ENCODE measurements at places on chromosomes 11 and 22.
A peak's percentile ranks its signal among the peaks of the same experiment; 100 is the strongest.

- peak; percentile 87 for DNase-seq
Measured at GRCh38 chr22:37198258-37199102, 10.4 kb upstream of the C1QTNF6 start.

DNA sequence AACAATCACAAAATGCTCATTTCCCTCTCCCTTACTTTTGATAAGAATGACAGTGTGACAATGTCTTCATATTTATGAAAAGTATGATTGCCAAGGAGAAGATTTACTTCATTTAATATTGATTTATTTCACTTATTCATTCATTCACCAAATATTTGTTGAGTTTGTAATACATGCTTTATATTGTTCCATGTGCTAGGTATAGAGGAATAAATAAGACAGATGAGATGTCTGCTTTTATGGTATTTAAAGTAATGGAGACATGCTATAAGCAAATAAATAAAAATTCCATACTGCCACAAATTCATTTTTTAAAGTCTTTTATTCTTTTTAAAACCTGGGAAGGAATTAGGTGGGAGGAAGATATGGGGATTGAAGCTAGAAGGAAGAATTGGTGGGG is 289.4 kb downstream of the GUCY1A2 start:
- no peak for DNase-seq

DNA sequence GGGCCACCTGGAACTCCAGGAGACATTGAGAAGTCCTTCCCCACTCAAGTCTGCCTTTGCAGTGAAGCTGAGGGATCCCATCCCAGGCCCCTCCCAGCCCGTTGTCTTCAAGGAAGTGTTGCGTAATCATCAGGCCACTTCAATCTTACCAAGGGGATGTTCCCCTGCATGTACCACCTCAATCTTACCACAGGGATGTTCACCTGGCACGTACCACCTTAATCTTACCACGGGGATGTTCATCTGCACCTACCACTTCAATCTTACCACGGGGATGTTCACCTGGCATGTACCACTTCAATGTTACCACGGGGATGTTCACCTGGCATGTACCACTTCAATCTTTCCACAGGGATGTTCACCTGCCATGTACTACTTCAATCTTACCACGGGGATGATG is 108.0 kb upstream of the SYN3 start:
- DNase-seq: no peak

DNA sequence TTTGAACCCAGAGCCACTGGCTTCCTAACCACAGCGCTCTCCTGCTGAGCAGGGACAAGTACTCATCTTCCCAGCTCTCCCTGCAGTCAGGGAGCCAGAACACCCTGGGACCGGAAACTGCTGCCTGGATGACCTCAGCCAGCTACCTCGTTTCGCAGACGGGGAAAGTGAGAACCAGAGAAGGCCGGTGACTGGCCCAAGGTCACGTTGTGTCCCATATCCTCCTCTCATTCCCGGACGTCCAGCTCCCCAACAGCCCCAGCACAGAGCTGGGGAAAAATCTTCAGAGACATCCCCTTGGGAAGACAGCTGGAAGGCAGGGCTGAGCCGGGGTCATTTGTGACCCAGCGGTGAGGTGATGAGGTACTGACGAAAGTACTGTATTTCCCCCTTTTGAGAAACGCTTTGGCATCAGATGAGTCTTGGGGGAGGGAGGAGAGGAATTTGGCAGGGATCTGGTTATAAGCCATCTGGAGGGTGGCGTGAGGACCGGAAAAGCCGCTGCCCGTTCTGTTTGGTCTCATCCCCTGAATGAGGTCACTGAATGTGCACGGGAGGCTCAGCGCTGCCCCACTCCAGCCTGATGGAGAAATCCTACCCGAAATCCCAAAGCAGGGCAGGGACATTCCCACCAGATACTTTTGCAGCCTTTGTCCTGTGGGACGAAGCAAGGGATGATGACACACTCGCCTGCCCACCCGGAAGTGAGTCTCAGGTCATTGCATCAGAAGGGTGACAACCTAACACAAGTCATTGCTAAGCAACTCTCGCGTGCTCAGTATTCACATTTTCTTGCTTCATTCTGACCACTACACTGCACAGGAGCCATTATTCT is 41.1 kb downstream of the LIF start:
- DNase-seq: no peak

GRCh38 chr11:94722735-94723134 is 45.4 kb upstream of the AMOTL1 start:
- DNase-seq: no peak

GRCh38 chr11:129252621-129253020 is 60.5 kb upstream of the ARHGAP32 start:
- no peak for DNase-seq

GRCh38 chr11:7467652-7468051 is 17.7 kb upstream of the OLFML1 start:
- DNase-seq: no peak

DNA sequence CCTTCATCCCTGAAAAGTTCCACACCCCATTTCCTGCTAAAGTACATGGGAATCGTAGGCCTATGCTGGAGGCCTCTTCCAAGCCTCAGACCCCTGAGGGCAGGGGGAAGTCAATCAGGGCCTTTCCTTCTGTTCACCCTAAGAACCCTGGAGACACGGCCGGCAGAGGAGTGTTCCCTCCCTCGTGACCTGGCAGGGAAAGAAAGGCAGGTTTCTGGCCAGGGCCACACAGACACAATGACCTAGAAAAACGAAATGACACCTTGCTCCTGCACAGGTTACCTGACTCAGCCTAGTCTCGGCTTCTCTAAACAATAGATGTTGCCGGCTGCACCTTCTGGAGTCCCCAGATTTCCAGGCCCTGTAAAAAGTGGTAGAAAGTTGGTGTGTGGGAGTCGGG is 60.6 kb upstream of the CADM1 start:
- DNase-seq: no peak

GRCh38 chr22:36267058-36267457 is 14.1 kb downstream of the APOL1 start:
- DNase-seq: no peak

DNA sequence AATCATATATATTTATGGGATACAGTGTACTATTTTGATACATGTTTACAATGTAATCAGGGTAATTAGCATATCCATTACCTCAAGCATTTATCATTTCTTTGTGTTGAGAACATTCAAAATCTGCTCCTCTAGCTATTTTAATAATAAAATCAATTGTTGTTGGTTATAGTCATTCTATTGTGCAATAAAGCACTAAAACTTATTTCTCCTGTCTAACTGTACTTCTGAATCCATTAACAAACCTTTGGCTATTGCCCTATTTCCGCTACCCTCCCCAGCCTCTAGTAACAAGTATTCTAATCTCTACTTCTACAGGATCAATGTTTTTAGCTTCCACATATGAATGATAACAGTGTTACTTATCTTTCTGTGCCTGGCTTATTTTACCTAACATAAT is 15.3 kb upstream of the USP2 start:
- no peak for DNase-seq
